ENCODE measurements at places on chromosomes 7 and 10. TPM values are rescaled to one million over a fixed set of nuclear protein-coding genes. Genes with fewer than 3 reads are reported as not detected.
A peak's percentile ranks its signal among the peaks of the same experiment; 100 is the strongest.

- no peak for DNase-seq
Observed at GRCh38 chr7:801940-802381, 30.3 kb upstream of the SUN1 start.

DNA sequence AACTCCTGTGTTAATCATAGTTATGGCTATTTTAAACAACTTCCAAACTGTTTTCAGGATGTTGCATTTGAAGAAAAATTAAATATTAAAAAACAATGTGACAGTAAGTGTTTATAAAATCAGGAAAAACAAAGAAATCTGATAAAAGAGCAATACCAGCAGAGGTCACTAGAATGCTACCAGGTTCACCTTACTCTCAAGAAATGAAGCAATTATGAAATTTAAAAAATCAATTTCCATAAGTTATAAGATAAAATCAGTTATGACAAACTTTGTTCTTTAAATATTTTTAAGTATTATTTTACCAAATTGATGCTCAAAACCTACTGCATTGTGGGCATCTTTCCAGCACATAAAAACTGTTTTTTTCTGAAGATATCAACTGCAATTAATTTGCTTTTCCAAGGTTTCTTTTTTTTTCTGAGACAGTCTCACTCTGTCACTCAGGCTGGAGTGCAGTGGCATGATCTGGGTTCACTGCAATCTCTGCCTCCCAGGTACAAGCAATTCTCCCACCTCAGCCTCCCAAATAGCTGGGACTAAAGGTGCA is 50.7 kb upstream of the RHEB start:
- DNase-seq = no peak

RELN gene
- not detected for polyA plus RNA-seq

DNA sequence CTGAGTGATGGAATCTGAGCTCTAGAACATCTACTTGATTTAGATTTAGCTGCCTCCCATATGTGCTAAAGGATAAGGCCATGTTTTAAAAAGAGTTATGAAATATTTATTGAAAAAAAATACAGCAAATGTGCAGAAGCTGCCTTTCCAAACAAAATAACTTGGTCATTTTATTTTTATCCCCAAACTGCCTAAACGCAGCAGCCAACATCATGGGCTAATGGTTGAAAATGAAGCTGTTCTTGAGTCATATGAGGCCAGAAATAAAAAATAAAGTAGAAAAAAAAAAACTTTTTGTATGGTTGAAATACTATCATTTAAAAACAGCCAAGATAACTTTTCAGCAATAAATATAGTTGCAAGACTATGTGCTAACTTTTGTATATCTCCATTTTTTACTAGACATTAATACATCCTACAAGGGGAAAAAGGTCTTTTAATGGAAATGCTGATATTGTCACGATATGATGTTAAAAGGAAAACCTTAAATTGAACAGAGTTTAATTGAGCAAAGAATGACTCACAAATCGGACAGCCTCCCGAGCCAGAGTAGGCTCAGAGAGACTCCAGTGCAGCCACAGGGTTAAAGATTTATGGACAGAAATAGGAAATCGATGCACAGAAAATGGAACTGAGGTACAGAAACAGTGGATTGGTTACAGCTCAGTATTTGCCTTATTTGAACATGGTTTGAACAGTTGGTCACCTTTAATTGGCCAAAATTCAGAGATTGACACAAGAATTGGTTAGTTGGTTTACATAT is 305.8 kb downstream of the MDFIC start:
- DNase-seq = no peak

- no peak for DNase-seq
Observed at GRCh38 chr7:142790056-142790455, 19.3 kb downstream of the PRSS2 start.

DNA sequence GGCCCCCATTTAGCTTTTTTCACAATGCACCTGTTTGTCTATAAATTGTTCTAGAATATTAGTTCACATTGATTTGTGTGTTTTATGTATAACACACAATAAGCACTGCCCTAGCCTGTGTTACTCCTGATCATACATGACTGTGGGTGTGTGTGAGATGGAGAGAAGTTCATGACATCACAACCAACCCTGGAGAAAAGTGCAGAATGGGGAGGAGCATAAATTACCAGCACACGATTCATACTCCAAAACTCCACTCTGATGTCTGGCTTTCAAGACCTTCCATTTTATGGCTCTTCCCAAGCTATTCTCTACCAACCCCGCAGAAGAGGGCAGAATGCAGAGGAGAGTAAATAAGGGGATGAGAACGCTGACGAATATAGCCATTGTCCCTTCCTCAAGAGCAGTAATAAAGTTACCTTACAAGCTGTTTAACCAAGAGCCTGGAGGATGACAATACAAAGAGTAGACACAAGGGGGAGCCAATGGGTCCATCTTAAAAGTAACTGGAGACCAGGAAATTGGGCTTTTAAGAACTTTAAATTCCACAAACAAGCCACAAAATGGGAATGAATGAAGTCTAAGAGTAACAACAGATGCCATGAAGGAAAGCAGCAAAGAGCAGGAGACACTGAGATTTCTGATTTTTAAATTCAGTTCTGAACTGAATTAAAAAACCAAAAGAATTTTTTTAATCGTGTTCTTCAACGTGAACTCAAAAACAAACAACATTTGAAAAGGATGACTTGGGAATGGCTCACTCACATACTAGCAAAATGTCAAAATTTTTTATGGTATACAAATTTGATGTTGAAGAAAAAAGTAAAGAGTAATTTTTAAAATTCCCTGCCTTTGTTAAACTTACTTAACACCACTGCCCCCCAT is 159.6 kb downstream of the PARD3 start:
- DNase-seq = peak; percentile 15

GRCh38 chr10:11197266-11197712 is 179.6 kb downstream of the CELF2 start:
- peak; percentile 94 for DNase-seq

DNA sequence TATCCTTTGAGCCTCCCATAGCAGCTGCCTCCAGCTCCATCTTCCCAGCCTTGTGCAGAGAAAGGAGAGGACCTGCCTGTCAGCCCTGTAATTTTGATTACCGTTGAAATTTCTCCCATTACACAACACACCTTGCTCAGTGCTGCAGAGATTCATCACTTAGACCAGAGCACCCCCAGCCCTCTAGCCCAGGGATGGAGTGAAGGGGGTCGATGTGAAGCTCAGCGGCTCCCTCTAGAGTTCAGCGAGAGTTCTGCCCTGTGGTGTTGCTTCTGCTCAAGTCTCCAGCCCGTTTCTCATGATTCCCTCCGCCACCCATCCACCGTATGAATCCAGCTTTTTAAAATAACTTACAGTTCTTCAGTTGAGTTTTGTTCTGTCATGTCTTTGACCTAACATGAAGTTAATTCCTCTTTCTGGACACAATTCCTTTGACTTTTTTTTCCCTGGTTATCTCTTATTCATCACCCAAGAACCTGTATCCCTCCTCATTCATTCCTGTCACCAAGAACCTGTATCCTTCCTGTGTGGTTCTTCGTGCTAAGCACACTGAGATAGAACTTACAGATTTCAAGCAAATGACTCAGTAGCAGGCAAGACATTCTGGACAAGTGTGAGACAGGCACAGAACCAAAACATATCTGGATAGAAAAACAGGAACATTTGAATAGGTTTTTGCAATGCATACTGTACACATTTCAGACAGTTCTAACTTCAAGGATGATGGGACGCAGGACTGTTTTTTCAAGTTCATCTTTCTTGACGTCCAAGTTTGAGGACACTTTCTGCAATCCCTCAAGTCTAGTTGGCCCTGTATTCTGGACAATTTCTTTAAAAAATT is 35.0 kb upstream of the ZNF32 start:
- DNase-seq = no peak

Data from CD14-positive monocyte (primary cell).